ENCODE measurements at places on chromosomes 7 and 10. TPM values are rescaled to one million over a fixed set of nuclear protein-coding genes. Genes with fewer than 3 reads are reported as not detected.
A peak's percentile ranks its signal among the peaks of the same experiment; 100 is the strongest.

GRCh38 chr7:100509231-100509630, 25.5 kb downstream of the NYAP1 start:
- no peaks in the 10 kb centered on the region for H3K4me1 ChIP-seq
- H3K36me3 ChIP-seq = no peaks in the 10 kb centered on the region
- H3K27ac ChIP-seq = no peak overlapping the region

C10orf53 gene
- not detected for total RNA-seq

- no peak overlapping the region for H3K27ac ChIP-seq
- no peak overlapping the region for H3K4me3 ChIP-seq
- DNase-seq = no peak
- H3K27me3 ChIP-seq = no peaks in the 10 kb centered on the region
These were observed 289.6 kb downstream of the POM121L12 start for GRCh38 chr7:53325061-53325460.

ARHGEF35 gene
- 3.6 TPM for total RNA-seq

SEMA3A gene
- 2.5 TPM for total RNA-seq

DGKB gene
- 0.88 TPM for total RNA-seq

- no peak for DNase-seq
- no peaks in the 10 kb centered on the region for H3K4me1 ChIP-seq
- H3K27ac ChIP-seq = no peak overlapping the region
- no peaks in the 10 kb centered on the region for H3K36me3 ChIP-seq
These were observed 406.1 kb upstream of the AUTS2 start for GRCh38 chr7:69192134-69192533.

SPDYE18 gene
- not detected for total RNA-seq

DNA sequence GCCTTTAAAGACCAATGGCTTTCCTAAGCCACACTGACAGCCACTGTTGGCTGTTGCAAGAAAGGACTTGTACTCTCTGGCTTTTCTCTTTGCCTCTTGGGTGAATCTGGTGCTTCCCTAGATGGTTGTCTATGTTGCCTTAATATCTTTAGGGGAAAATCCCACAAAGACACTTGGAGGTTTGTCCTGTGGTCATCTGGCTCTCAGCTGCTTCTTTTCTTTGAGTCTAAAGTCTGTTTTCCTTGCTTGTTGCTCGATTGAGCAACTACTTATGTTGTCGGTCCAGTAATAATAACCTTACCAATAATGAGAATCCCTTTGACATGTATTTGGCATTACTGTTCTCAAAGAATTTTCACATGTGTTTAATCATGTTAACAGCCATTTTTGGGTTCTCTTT, 537.6 kb downstream of the LRMDA start:
- peaks cover 5% of the 10 kb centered on the region for H3K4me1 ChIP-seq
- no peaks in the 10 kb centered on the region for H3K36me3 ChIP-seq
- DNase-seq = no peak
- H3K27ac ChIP-seq = no peak overlapping the region

CPXM2 gene
- total RNA-seq = 0.36 TPM

DNA sequence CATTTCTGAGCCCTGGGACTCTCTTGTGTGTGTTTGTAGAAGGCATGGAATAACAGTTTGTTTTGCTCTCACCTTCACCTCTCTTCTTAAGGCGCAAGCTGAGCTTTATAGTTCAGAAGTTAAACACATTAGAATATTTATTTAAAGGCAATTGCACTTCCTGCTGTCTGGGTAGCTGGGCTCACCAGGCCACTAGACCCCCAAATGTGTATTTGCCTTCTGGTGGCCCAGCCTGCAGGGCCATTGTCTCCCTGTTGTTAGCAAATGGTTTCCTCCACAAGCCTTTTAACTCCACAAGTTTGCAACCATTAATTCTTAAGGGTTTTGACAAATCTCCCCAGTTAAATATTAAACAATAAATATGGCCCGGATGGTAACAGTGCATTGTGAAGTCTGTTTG, 31.1 kb upstream of the NEUROD6 start:
- H3K4me3 ChIP-seq = no peak overlapping the region
- no peaks in the 10 kb centered on the region for H3K27me3 ChIP-seq
- DNase-seq = no peak
- H3K27ac ChIP-seq = no peak overlapping the region
- no peaks in the 10 kb centered on the region for H3K36me3 ChIP-seq

MCU gene
- 35.7 TPM for total RNA-seq

DNA sequence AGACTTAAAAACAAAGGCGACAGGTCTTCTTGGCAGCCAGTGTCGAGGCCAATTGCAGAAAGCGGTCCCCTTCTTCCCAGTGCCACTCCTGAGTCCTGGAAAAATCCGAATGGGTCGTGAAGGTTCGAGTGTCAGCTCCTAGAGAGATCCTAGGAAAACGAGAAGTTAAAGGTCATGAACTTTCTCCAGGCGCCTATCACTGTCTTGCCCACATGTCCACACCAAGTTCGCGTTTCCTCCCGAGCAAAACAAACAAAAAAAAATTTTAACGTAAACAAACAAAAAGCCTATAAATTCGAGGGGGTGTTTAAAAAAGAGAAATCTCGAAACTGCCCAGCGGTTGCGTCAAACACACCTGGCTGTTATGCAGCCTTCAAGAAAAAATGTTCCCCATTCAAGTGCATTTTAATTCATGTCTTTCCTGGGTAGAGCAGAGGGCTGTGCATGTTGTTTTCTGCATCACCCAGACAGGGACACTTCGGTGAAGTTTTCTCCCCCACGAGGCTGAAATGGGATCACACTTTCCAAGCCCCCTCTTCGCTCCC, 1.5 kb downstream of the ARHGAP21 start:
- no peaks in the 10 kb centered on the region for H3K27me3 ChIP-seq
- H3K27ac ChIP-seq = peak overlapping the region; percentile 81
- DNase-seq = peak; percentile 65

EVX1 gene
- not detected for total RNA-seq

- no peaks in the 10 kb centered on the region for H3K36me3 ChIP-seq
- H3K4me3 ChIP-seq = no peak overlapping the region
- peaks cover 86% of the 10 kb centered on the region for H3K27me3 ChIP-seq
- no peaks in the 10 kb centered on the region for H3K4me1 ChIP-seq
- no peak for DNase-seq
- H3K27ac ChIP-seq = no peak overlapping the region
These were observed 8.2 kb downstream of the NKX2-3 start for GRCh38 chr10:99540657-99541531.

GRCh38 chr7:112266595-112267270, 60.2 kb downstream of the ZNF277 start:
- H3K27ac ChIP-seq = no peak overlapping the region
- no peak for DNase-seq
- H3K27me3 ChIP-seq = no peaks in the 10 kb centered on the region
- no peak overlapping the region for H3K4me3 ChIP-seq

- H3K4me3 ChIP-seq = no peak overlapping the region
- no peaks in the 10 kb centered on the region for H3K36me3 ChIP-seq
- no peak overlapping the region for H3K27ac ChIP-seq
- peaks cover 19% of the 10 kb centered on the region for H3K4me1 ChIP-seq
These were observed 114.9 kb upstream of the PRSS58 start for GRCh38 chr7:142372727-142373126.

- no peaks in the 10 kb centered on the region for H3K27me3 ChIP-seq
- no peak overlapping the region for H3K4me3 ChIP-seq
- no peak overlapping the region for H3K27ac ChIP-seq
- H3K4me1 ChIP-seq = no peaks in the 10 kb centered on the region
- H3K36me3 ChIP-seq = no peaks in the 10 kb centered on the region
- DNase-seq = no peak
These were observed 224.1 kb downstream of the DNAJB6 start for GRCh38 chr7:157560710-157561522.

ADCY1 gene
- total RNA-seq = 0.59 TPM

GRCh38 chr10:12699258-12699700, 302.2 kb downstream of the CCDC3 start:
- peak overlapping the region; percentile 51 for H3K27ac ChIP-seq
- no peak overlapping the region for H3K4me3 ChIP-seq
- no peaks in the 10 kb centered on the region for H3K27me3 ChIP-seq
- DNase-seq = no peak
- peaks cover 24% of the 10 kb centered on the region for H3K4me1 ChIP-seq
- no peaks in the 10 kb centered on the region for H3K36me3 ChIP-seq

- DNase-seq = no peak
- no peak overlapping the region for H3K27ac ChIP-seq
- no peak overlapping the region for H3K4me3 ChIP-seq
- H3K4me1 ChIP-seq = no peaks in the 10 kb centered on the region
- H3K27me3 ChIP-seq = no peaks in the 10 kb centered on the region
These were observed 205.2 kb downstream of the KLF6 start for GRCh38 chr10:3579845-3580244.

OPN4 gene
- total RNA-seq = not detected

DNA sequence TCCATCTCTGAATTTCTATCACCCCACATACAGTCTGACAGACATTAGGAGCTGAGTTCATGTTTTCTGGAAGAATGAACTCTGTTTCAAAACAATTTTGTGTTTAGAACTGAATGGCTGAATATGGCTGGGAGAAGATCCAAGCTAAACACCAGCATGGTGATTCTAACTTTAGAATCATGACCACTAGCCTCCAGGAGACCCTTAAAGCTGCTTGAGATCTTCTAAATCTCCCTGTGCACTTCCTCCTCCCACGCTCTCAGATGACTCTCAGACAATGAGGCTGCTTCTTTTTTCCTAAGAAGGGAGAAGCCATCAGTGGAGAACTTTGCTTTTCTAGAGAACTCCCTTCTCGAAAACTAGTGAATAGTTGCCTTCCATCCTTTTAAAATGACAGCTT, 711.2 kb downstream of the GRID1 start:
- H3K36me3 ChIP-seq = no peaks in the 10 kb centered on the region
- no peak overlapping the region for H3K27ac ChIP-seq
- no peaks in the 10 kb centered on the region for H3K4me1 ChIP-seq
- no peak overlapping the region for H3K4me3 ChIP-seq
- DNase-seq = no peak

DNA sequence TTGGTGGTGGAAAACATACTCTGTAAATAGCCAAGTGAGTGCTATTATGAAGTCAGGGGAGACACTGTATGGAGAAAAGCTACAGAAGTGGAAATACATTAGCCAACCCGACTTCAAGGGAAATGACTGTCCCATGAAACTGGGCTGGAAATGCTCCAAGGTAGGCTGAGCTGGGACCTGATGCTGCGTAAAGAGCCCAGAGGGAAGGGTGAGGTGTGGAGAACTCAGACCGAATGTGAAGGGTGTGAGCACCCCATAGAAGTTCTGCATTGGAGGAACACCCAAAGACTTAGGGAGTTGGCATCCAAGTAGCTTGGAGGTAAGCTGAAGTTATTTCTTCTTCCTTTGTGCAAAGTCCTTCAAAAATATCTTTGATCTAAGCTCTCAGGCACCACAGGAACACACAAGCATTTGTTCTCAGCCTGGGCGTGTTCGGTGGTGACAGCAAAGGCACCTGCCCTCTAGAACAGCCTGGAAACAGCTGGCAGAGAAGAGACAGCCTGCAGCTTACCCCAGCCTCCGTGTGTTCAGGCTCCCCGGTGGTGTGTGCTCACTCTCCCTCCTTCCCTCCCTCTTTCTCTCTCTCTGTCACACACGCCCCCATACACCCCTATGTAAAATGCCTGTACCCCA, 19.1 kb upstream of the GJD4 start:
- H3K36me3 ChIP-seq = no peaks in the 10 kb centered on the region
- H3K4me1 ChIP-seq = no peaks in the 10 kb centered on the region
- DNase-seq = no peak
- no peak overlapping the region for H3K4me3 ChIP-seq
- peaks cover 7% of the 10 kb centered on the region for H3K27me3 ChIP-seq

GRCh38 chr7:23234569-23235296, 11.8 kb upstream of the GPNMB start:
- no peaks in the 10 kb centered on the region for H3K27me3 ChIP-seq
- no peaks in the 10 kb centered on the region for H3K36me3 ChIP-seq
- no peaks in the 10 kb centered on the region for H3K4me1 ChIP-seq
- peak overlapping the region; percentile 59 for H3K4me3 ChIP-seq

HNRNPA2B1 gene
- total RNA-seq = 83.1 TPM

MSS51 gene
- total RNA-seq = 2.4 TPM

GRCh38 chr10:91887272-91888076, 21.8 kb downstream of the FGFBP3 start:
- no peak overlapping the region for H3K27ac ChIP-seq
- DNase-seq = peak; percentile 81
- no peaks in the 10 kb centered on the region for H3K36me3 ChIP-seq

DNA sequence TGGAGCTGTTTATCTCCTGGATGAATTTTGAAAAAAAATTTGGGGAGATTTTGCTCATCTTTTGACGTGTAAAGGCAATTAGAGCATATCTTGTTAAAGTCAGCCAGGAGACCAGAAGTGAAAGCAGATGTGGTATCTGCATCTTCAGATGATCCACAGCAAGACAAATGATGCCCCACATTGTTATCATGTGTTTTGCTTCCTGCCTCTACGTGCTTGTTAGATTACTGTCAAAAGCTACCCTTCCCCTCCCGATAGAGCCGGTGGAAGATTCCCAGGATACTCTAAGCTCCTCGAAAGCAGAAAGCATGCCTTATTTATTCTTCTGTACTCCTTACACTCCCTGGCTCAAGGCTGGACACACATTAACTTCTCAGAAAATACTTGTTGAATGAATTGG, 12.9 kb downstream of the COL17A1 start:
- no peaks in the 10 kb centered on the region for H3K4me1 ChIP-seq
- H3K36me3 ChIP-seq = no peaks in the 10 kb centered on the region
- DNase-seq = no peak

- H3K4me3 ChIP-seq = no peak overlapping the region
- no peak for DNase-seq
- H3K36me3 ChIP-seq = peaks cover 82% of the 10 kb centered on the region
These were observed 10.6 kb upstream of the LSMEM1 start for GRCh38 chr7:112470194-112470593.

- H3K4me3 ChIP-seq = peak overlapping the region; percentile 95
- no peaks in the 10 kb centered on the region for H3K27me3 ChIP-seq
- H3K36me3 ChIP-seq = no peaks in the 10 kb centered on the region
- H3K27ac ChIP-seq = peak overlapping the region; percentile 92
- peaks cover 32% of the 10 kb centered on the region for H3K4me1 ChIP-seq
These were observed 1.2 kb upstream of the MAP3K8 start for GRCh38 chr10:30432622-30433305.

GBF1 gene
- 38.0 TPM for total RNA-seq

- no peak overlapping the region for H3K27ac ChIP-seq
- peak; percentile 96 for DNase-seq
- H3K4me1 ChIP-seq = no peaks in the 10 kb centered on the region
- no peaks in the 10 kb centered on the region for H3K36me3 ChIP-seq
- no peak overlapping the region for H3K4me3 ChIP-seq
These were observed 2.3 kb upstream of the NOS3 start for GRCh38 chr7:150988230-150989226.

DNA sequence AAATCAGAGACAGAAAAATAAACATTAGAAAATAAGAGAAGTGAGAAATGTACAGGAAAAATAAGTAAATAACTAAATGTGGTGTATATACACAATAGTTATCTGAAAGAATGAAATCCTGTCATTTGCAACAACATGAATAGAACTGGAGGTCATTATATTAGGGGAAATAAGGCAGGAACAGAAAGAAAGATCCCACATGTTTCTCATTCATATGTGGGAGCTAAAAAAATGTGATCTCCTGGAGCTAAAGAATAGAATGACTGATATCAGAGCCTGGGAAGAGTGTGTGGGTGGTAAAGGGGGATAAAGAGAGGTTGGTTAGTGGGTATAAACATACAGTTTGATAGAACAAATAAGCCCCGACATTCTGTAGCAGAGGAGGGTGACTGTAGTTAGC, 27.3 kb downstream of the PLXDC2 start:
- no peak for DNase-seq
- H3K4me1 ChIP-seq = peaks cover 11% of the 10 kb centered on the region
- H3K36me3 ChIP-seq = no peaks in the 10 kb centered on the region
- H3K4me3 ChIP-seq = peak overlapping the region; percentile 26
- peak overlapping the region; percentile 51 for H3K27ac ChIP-seq
- H3K27me3 ChIP-seq = no peaks in the 10 kb centered on the region
